CD4-positive, alpha-beta memory T cell (primary cell): ENCODE measurements at places on chromosomes 5 and 9. TPM values are rescaled to one million over a fixed set of nuclear protein-coding genes. Genes with fewer than 3 reads are reported as not detected.

GRCh38 chr5:15938961-15939360 is 240.6 kb downstream of the MARCHF11 start:
- DNase-seq: no peak

DNA sequence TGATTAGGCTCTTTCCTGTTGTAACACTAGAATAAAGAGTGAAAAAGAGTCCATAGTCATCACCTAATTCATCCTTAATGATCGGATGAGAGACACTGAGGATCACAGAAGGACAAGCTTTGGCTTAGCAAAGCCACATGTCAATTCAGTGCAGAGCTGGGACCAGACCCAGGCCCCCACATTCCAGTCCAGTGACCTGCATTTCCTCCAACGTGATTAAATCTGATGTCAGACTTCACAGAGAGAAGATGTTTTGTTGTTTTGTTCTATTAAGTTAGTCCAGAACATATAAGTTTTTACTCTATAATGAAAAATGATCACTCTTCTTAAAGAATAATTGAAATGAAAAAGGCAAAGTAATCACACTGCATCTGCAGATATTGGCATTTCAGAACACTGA is 377.9 kb upstream of the PAPPA start:
- no peak for DNase-seq

GRCh38 chr9:36218411-36218901 is 27.7 kb downstream of the CLTA start:
- DNase-seq: no peak

- DNase-seq: no peak
Measured at GRCh38 chr5:77230727-77231470, 20.4 kb downstream of the PDE8B start.

DNA sequence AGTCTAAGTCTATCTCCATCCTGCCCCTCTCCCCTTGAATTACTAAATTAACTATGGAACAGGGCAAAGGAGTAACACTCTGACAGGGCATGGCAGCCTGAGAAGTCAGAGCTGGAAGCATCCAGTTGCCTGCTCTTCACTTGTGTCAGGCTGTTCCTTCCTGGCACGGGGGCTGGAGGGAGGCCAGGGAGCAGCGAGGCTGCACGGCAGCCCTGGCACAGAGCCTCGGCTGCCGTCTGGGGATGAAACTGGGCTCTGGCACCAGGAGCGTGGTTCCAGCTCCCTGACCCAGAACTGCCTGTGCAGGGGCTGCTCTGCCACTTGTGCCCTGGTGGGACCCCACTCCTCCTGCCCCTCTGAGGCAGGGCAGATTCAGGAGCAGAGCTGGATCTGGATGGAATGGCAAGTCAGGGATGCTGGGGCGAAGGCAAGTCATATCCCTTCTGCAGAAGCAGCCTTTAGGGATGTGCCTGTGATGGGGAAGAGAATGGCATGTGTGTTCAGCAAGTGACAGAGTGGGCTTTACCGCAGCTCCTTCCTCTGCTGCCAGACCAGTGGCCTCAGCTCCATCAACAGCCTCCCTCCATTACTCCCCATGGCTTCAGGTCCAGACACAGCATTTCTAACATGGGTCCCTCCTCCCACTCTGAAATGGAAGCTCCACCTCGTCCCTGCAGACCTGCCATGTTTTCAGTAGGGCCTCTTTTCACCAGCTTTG is 42.2 kb upstream of the PDE8B start:
- no peak for DNase-seq

GRCh38 chr5:27682600-27682999 is 644.2 kb upstream of the CDH9 start:
- DNase-seq: no peak

DNA sequence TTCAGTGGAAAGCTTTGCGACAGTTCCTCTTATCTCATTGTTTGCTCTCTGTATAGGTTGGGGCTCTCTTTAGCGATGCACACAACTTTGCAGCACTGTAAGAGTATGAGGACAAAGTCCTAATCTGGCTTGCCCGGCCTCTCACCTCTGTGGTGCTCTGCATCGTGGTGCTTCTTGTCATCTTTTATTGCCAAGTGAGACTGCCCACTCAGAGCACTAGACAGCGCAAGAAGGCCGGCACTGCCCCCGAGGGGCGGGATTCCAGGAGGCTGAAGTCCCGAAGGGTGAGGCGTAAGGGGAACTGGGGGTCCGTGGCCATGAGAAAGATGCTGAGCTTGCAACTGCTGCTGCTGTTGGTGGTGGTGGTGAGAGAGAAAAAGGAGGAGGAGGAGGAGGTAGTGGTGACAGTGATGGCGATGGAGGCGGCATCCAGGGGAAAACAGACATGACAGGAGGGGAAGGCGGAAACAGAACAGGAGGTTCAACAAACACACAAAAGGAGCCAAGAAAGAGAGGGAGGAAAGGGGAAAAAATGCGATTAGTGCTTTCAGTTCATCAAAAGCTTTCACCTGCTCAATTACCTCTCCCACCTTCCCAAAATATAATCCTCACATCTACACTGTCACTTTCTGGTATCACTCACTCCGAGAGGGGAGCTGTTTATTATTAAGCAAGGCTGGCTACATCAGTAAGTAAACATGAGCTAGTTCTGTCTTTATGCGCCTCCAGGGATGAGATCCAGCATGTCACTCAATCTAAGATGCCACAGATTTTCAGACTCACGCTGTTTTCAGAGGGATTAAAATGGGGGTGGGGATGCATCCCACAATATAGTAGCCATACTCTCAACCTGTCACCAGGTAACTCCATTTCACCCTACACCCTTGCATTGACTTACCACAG is 55.1 kb downstream of the TLE1 start:
- DNase-seq: no peak

- no peak for DNase-seq
Measured at GRCh38 chr5:907366-907910, 14.8 kb downstream of the TRIP13 start.

DNA sequence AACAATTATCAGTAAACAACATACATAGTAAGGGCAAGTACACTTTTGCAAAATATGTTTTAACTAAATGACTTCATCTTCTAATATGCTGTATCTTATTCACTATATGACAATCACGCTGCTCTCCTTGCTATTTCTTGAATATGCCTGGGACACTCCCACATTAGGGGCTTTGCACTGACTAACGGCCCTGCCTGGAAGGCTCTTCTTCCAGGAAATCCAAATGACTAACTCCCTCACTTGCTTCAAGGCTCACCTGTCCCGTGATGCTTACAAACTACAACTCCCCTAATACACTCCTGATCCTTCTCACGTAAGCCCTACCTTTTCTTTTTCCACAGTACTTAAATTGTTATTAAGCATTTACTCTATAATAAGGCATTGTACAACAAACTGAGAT is 10.6 kb downstream of the ERP44 start:
- DNase-seq: no peak

DNA sequence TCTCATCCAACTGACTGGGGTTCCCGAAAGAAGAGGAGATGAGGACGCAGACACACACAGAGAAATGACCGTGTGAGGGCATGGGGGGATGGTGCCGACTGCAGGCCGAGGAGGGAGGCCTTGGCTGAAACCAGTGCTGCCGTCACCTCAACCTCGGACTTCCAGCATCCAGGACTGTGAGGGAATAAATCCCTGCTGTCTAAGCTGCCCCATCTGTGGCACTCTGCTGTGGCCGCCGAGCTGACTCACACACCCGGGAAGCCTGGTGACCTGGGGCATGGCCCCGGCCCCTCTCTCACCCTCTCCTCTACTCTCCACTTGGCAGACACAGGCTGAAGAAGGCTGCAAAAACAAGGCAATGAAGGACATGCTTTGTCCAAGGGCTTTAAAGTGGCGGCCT is 4.4 kb upstream of the COL5A1 start:
- DNase-seq: no peak

- DNase-seq: no peak
Measured at GRCh38 chr9:38227656-38228055, 158.6 kb upstream of the SHB start.

DNA sequence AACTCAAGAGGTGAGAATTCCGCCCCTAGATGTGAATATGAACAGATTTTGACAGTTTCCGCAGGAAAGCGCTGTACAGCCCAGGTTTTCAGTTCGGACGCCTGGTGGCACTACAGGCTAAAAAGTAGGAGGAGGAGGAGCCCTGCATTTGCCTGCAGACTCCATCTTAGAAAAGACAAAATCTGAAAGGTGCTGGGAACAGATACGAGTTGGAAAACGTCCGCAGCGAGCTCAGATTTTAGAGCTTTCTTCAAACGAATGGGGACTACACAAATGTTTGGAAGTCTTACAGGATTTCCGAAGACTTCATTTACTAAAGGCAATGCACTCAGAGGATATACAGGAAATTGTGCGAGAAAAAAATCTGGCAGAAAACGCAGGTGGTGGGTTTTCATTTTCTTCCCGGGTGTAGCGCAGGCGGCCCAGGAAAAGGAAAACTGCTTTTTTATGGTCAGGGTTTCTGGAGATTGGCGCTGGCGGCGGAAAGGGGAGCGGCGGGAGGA is 9.9 kb upstream of the PCDHB2 start:
- DNase-seq: peak; percentile 32

- peak; percentile 22 for DNase-seq
Measured at GRCh38 chr5:14143841-14144585, 871 bp downstream of the TRIO start.

- DNase-seq: peak; percentile 77
Measured at GRCh38 chr9:136847826-136848392, 1.3 kb upstream of the PHPT1 start.

- no peak for DNase-seq
Measured at GRCh38 chr9:115988701-115989100, 164.9 kb upstream of the PAPPA start.

DNA sequence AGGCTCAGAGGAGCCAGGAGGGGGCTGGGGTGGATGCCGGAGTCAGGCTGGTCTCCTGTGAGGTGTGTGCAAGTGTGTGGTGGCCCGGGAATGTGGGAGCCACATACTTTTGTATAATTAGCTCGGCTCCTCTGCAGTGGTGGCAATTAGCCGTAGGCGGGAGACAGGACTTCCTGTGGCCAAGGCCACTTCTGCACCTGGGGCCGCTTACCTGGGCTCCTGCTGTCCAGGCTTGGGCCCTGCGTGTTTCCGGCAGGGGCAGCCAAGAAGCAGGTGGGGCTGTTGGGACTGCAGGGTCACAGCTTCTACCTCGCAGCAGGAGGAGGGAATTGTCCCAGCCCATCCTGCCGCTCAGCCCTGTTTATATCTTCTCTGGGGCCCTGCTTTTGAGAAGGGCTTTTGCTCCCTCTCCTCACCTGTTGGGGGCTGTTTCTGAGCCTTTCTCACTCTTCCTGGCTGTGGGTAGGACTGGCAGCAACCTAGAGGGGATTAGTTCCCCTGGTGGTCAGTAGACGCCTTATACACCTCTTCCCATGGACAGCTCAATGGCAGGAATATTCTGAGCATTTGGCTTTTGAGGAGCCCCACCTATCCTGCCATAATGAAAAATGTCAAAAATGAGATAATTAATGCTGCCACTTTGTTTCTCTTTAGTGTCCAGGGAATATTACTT is 145.4 kb upstream of the PITX1 start:
- DNase-seq: no peak

DNA sequence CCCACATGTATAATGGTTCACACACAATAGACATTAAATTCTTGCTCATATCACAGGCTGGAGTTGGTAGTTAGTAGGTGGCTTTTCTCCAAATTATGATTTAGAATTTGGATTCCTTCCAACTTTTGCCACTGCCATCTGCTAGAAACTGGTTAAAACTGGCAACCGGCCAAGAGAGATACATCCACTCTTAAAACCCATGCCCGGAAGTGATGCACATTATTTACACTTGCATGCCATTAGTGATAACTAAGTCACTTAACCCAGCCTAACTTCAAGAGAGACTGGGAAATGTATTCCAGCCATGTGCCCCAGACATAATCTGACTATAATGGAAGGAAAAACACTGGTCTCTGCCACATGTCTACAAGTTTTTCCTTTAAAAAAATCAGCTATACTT is 395.7 kb upstream of the SEMA6A start:
- no peak for DNase-seq

GRCh38 chr9:16640649-16641048 is 229.8 kb downstream of the BNC2 start:
- DNase-seq: no peak

DNA sequence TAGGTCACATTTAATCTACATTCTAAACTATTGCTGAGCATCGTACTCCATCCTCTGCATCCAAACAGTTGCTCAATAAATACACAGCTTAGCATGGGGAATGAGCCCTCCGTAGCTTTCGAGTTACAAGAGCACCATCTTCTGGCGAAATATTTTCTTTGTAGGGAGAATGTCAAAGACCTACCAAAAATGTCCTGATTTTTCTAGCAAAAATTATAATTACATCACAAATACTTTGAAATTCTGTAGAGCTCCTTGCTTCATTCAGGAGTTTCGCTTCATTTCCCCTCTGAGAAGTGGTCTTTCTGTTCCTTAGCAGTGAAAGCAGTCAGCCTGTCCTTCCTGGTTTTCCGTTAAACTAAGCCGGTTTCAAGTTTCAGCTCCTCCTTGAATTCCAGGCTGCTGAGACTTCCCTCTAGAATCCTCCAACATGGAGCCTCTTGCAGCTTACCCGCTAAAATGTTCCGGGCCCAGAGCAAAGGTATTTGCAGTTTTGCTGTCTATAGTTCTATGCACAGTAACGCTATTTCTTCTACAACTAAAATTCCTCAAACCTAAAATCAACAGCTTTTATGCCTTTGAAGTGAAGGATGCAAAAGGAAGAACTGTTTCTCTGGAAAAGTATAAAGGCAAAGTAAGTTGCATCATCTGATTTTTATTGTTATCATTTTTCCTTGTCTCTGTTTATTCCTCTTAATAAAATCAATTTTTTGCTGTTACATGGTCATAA is at the start of gene GPX8:
Gene GPX8, plus strand, starts transcription at position 409 of the 730 bp plus-strand sequence. Its CDS starts 22 bp downstream, at position 431.
- DNase-seq: peak; percentile 45

- no peak for DNase-seq
Measured at GRCh38 chr5:674630-675011, 18.5 kb downstream of the TPPP start.

DNA sequence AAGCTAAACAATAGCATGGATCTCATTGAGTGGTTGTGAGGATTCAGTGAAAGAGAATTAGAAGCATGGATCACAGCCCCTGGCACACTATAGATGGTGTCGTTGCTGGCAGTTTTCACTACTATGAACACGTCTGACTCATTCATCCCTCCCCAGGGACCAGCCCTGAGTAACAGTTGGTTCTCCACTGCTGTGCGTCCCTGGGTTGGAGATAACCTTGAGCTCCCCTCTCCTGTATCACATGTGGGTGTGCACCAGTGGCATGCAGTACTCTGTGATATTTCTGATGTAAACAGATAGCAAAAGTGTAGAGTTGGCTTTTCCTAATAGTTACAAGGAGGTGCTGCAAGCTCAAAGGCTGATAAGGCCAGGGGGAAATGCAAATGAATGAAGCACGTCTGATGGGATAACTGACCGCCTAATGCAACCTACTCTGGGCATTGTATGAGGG is 8.8 kb upstream of the LCP2 start:
- DNase-seq: no peak

Gene AJM1
- polyA plus RNA-seq: 0.05 TPM

Gene ACSL6
- 18.4 TPM for polyA plus RNA-seq

Gene DHX29
- 21.0 TPM for polyA plus RNA-seq

Gene KIF20A
- not detected for polyA plus RNA-seq

Gene PCDHGB2
- not detected for polyA plus RNA-seq

Gene IL9
- polyA plus RNA-seq: not detected

Gene ATP10B
- polyA plus RNA-seq: not detected

Gene GKAP1
- 3.3 TPM for polyA plus RNA-seq

Gene PLPP7
- polyA plus RNA-seq: not detected

Gene HTR4
- not detected for polyA plus RNA-seq

Gene LHX2
- not detected for polyA plus RNA-seq

Gene FGF10
- not detected for polyA plus RNA-seq

Gene GRIN3A
- 0.08 TPM for polyA plus RNA-seq

Gene TRIM7
- 0.63 TPM for polyA plus RNA-seq

Gene FAM169A
- polyA plus RNA-seq: 2.5 TPM
